ENCODE measurements at places on chromosomes 4 and X.

- no peak for DNase-seq
These were observed 50.1 kb downstream of the RASGEF1B start for GRCh38 chr4:81421346-81422218.

DNA sequence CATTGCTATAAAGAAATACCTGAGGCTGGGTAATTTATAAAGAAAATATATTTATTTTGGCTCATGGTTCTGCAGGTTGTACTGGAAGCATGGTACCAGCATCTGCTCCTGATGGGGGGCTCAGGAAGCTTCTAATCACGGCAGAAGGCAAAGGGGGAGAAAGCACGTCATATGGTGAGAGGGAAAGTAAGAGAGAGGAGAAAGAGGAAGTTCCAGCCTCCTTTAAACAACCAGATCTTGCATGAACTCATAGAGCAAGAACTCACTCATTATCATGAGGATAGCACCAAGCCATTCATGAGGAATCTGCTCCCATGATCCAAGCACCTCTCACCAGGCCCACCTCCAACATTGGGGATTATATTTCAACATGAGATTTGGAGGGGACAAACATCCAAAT, 125.0 kb upstream of the GRPR start:
- no peak for DNase-seq

GRCh38 chr4:7620814-7621176, 186.1 kb upstream of the PSAPL1 start:
- no peak for DNase-seq

GRCh38 chr4:80265571-80266252, 752 bp upstream of the FGF5 start:
- DNase-seq: no peak

- no peak for DNase-seq
These were observed 34.4 kb downstream of the AGTR2 start for GRCh38 chrX:116204932-116205331.

- no peak for DNase-seq
These were observed 16.4 kb upstream of the PRSS48 start for GRCh38 chr4:151260526-151260925.

DNA sequence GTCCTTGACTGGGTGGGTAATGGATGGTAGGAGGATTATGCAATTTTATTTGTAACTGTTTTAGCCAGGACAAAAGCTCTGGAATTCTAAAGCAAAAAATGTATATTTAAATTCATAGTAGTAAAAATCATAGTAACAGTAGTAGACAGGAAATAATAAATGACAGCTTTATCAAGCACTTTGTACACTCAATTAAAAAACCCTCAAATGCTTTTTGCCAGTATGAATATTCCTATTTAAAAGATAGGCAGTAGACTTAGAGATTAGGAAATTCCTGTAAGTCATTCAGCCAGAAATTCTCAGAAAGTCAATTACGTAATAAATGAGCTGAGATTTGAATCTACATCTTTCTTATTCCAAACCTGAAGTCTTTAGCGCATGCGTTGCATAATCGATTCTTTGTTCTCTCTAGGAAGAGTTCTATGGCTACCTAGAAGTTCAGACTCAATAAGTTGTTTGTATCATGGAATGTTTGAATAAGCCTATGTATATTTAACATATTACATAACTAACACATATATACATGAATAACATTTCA, 2.5 kb downstream of the AADAT start:
- DNase-seq: no peak

- peak; percentile 86 for DNase-seq
These were observed at the start of gene UFSP2 for GRCh38 chr4:185425647-185426352. Gene UFSP2 (minus strand): TSS chr4:185425964. CDS start chr4:185425868, 96 bp downstream.

- DNase-seq: no peak
These were observed 137.2 kb upstream of the HS3ST1 start for GRCh38 chr4:11565899-11566298.

DNA sequence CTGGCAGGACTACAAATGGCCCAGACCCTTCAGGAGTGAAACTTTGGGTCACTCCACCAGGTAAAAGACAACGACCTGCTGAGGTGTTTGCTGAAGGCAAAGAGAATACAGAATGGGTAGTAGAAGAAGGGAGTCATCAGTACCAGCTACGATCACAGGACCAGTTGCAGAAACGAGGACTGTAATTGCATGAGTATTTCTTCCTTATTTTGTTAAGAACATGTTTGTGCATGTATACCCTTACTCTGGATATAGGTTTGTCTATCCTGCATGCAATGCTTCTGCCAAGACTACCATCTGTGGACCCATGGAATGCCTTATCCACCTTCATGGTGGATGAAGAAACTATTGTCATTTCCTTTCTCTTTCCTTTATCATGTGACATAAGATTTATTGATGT, 48.1 kb upstream of the BCLAF3 start:
- DNase-seq: no peak

DNA sequence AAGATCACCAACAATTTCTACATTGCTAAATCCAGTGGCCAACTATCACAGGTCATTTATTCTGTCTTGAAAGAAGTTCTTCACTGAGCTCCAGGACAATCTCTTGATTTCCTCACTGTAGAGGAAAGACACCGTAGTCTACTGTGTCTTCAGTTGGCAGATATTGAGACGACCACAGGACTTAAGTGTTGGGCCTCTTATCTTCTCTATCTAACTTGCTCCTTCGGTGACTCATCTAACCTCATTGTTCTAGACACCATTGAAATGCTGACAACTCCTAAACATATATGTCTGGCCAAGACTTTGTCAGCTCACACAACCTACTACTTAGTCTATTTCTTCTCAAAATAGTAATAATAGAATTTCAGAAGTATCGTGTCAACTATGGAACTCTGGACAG, 425.8 kb downstream of the ARAP2 start:
- no peak for DNase-seq

- DNase-seq: no peak
These were observed 722 bp upstream of the NBDY start for GRCh38 chrX:56728321-56728720.

DNA sequence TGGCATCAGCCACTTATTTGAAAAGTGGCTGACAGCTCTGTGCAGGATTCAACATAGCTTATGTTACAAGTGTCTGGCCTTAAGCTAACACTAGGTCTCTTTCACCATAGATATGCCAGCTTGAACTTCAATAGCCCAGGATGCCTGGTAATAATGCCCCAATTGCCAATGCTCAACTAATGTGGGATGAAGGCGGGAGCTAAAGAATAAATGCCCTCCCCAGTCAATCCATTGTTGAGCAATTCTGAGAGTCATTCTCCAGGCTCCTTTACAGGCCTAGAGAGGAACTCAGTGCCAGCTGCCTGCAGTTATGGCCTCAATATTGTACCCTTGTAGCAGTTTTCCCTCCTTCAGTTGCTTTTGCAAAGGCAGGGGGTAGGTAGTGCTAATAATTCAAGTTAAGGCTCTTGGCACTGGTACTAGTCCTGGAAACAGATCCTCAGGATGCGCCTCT, 460.2 kb downstream of the GABRG1 start:
- DNase-seq: no peak

DNA sequence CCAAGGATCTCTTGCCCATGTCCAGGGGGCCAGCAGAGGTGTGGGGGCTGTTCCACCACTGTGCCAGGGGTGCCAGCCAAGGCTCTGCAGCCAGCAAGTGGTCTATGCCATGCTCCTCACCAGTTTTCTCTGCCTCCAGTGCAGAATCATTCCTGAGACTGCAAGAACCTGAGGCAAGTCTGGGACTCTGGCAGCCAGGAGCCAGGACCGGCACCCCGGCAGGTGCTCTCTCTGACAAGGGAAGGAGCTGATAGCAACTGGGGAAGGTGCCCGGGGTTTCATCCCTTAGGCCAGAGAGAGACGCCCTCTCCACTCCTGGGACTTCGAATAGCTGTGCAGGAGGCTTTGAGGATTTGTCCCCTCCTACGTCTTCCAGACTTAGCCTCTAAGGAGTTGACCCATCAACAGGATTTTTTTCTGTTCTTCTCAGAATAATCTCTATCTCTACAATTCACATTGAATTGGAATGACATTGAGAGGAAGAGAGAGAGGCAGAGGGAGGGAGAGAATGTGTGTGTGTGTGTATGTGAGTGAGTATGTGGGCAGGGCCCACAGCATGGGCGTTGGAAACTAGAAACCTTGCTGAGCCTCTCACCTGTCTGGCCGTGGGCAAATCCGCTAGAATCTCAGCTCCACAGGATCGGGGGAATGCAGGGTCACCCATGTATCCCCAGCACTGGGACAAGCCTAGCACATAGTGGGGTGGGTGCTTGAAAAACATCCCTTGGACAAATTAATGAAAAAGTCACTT, 74.5 kb upstream of the AFAP1 start:
- DNase-seq: no peak

- no peak for DNase-seq
These were observed 94.3 kb upstream of the PGRMC2 start for GRCh38 chr4:128381748-128382559.

- DNase-seq: no peak
These were observed 507.9 kb downstream of the SMARCA1 start for GRCh38 chrX:129015381-129015780.

- no peak for DNase-seq
These were observed 6.5 kb upstream of the NDST4 start for GRCh38 chr4:115119804-115120352.

DNA sequence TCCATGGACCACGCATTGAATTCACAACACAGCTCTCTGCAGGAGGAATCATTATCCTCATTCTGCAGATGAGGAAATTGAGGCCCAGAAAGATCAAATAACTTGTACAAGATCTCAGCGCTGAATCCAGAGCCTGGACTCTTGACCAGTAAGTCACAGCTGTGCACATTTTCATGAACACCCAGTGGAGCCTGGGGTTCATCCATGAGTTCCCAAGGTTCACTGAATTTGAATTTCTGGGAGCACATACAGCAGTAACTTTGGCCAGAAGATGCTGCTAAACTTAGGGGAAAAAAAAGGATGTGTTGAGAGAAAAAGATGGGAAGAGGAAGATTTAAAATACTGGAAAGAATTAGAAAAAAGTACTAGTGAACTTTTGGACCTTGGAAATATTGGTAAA, 218.7 kb upstream of the PPARGC1A start:
- no peak for DNase-seq

DNA sequence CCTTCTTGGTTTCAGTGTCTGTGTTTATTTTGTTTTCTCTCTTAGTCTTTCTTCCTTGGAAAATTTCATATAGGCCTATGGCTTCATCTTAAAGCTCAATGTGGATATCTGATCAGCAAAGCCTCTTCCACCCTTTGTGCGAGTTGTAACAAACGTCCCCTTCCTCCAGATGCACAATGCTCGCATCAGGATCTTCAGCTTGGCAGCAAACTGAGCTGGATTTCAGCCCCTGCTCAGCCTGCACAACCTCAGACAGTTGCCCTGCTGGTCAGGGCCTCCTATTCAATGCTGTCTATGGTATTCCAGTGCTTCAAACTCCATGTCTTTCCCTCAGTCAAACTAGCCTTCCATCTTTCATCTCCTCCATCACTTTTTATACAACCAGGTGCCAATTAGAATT, 309.4 kb downstream of the ARHGAP24 start:
- DNase-seq: no peak

DNA sequence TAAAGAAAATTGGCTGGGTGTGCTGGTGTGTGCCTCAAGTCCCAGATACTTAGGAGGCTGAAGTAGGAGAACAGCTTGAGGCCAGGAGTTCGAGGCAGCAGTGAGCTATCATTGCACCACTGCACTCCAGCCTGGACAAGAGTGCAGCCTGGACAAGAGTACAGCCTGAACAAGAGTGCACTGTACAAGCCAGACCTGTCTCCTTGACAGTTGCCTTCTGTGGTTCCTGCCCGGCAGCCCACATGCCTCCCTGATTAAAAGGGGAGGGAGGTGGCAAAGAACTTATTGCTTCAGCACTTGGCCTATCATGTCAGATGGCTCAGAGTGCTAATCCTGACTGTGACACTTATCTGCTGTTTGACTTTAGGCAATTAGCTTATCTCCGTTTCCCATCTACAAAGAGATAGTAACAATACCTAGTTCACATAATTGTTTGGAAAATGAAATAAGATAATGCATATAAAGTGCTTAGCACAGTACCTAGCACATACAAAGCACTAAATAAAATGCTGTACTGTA, 249.1 kb downstream of the DCLK2 start:
- no peak for DNase-seq

DNA sequence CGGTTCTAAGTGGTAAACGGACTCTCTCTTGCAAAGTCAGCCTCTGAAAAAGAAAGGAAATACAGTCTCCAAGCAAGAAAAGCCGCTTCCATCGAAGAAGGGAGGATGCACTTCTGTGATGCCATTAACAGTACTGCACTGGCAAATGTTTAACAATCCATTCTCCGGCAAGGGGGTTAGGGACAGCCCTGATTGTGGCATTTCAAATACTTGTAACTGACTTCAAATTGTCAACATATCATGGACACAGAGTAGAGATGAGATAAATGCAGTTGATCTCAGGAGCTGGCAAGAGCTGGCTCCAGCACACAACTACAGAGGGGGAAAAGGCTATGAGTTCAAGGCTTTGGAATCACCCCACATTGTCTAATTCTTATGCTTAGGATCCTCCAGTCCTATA, 146.8 kb downstream of the SLC7A11 start:
- DNase-seq: no peak

- no peak for DNase-seq
These were observed 124.2 kb upstream of the GUCY1A1 start for GRCh38 chr4:155542415-155542814.

- DNase-seq: no peak
These were observed 12.7 kb upstream of the MCUB start for GRCh38 chr4:109547394-109547793.

GRCh38 chrX:18983666-18984380, at the start of gene PHKA2:
Gene PHKA2 (minus strand): TSS chrX:18984114. CDS start chrX:18983932, 182 bp downstream.
- DNase-seq: no peak

- no peak for DNase-seq
These were observed 151.9 kb upstream of the SLC7A11 start for GRCh38 chr4:138393886-138394610.

GRCh38 chrX:71191248-71191647, 31.8 kb upstream of the GJB1 start:
- DNase-seq: no peak

GRCh38 chr4:13244444-13244843, 239.7 kb downstream of the RAB28 start:
- no peak for DNase-seq

GRCh38 chr4:88411491-88412096, 32.9 kb downstream of the HERC6 start:
- DNase-seq: no peak

- DNase-seq: no peak
These were observed 110.9 kb upstream of the BMP2K start for GRCh38 chr4:78665216-78665770.

DNA sequence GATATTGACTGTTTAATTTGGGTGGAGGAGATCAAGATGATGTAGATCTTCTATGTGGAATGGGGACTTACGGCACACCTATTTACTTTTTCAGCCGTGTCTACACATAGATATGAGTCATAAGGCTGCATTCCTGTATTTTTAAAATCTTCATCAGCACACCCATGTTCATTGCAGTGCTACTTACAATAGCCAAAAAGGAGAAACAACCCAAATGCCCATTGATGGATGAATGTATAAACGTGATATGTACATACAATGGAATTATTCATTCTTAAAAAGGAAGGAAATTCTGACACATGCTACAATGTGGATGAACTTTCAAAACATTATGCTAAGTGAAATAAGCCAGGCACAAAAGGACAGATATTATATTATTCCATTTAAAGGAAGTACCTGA, 98.6 kb downstream of the AASDH start:
- DNase-seq: no peak
